ENCODE measurements at places on chromosomes 6 and 20. TPM values are rescaled to one million over a fixed set of nuclear protein-coding genes. Genes with fewer than 3 reads are reported as not detected.

GRCh38 chr6:153947808-153948447, 91.1 kb upstream of the OPRM1 start:
- peak; percentile 27 for DNase-seq

GRCh38 chr6:36383606-36384005, 3.9 kb downstream of the ETV7 start:
- peak; percentile 16 for DNase-seq

- DNase-seq, result no peak
Measured at GRCh38 chr6:143478479-143479062, 28.0 kb downstream of the PEX3 start.

- DNase-seq, result peak; percentile 42
Measured at GRCh38 chr20:18719426-18719825, 94.2 kb upstream of the SCP2D1 start.

- peak; percentile 70 for DNase-seq
Measured at GRCh38 chr6:39430871-39431523, 108.5 kb upstream of the KCNK16 start.

DNA sequence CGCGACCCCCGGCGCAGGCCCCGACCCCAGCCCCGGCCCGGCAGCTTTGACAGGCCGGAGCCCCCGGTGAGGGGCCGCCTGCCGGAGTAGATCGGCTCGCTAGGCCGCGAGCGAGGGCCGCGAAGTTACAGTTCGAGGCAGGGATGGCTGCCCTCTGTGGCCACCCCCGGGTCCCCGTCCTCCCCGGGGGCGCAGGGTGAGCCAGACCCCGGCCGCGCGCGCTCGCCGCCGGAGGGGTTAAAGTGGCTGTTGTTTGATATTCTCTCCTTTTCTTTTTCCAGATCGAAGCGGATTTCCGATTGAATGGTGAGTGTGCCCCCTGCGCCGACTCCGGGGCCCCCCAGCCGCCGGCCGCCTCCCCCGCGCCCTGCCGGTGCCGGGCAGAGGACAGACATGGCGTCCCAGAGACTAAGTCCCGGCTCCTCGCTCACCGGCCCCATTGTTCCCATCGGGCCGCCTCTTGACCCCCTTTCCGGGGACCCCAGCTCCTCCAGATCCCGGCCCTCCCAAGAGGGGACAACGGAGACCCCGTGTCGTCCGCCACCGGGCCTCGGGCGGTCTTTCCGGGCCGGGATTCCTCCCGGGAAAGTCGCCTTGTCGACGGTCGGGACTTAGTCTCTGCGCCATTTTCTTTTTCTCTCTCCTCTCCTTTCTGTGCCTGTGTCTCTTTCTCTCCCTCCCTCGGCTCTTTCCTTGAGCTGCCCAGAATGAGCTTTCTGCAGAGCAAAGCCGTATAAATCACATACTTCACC, 704 bp downstream of the TOP1 start:
- no peak for DNase-seq

DNA sequence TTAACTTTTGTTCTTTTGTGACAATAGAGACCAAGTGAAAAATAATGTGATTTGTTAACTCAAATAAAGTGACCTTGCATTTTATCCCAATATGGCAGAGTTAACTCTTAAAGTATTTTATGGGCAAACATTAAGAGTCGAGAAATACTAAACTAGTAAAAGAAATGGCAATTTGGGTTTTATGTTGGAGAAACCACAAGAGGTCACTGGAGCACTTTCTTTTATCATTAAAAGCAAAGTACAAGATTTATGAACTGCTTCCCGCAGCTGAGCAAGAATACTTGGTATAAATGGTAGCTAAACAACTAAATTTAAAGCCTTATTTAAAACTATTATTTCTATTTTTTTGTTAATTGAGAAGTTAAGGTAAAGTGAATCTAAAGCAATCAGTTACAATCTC, 33.5 kb upstream of the MCM9 start:
- peak; percentile 16 for DNase-seq

DNA sequence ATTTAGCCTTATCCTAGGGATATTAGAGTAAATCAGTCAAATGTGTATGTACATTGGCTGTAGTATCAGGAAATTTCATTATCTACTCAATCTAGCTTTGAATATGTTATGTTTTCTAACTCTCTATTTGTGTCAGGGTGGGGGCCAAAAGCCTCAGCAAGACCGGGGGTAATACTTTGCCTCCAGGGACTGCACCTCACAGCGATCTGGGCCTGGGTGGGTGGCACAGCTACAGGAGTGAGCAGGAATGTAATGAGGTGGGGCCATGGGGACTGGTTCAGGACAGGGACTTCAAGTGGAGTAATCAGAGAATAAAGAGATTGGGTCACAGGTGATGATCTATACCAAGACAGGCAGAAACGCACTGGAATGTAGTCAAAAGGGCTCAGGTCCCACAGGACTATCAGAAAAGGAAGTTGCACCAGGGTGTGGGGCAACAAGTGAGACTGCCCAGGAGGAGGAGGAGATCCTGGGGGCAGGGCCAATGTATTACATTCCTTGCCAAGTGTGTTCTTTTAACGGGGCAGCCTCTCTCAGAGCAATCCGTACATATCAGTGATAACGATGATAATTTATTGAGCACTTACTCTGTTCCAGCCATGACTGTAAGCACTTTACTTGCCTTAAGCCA, 54.0 kb downstream of the PIGU start:
- no peak for DNase-seq

GRCh38 chr6:46323312-46323965, 152.7 kb upstream of the ENPP5 start:
- DNase-seq, result peak; percentile 48

DNA sequence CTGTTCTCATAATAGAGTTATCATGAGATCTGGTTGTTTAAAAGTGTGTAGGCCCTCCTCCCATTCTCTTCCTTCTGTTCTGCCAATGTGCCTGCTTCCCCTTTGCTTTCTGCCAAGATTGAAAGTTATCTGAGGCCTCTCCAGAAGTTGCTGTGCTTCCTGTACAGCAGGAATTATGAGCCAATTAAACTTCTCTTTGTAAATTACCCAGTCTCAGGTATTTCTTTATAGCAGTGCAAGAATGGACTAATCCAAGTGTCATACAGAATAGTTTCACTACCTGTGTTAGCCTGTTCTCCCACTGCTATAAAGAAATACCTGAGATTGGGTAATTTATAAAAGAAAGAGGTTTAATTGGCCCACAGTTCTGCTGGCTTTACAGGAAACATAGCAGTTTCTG, 100.0 kb downstream of the CD24 start:
- DNase-seq, result no peak

- peak; percentile 71 for DNase-seq
Measured at GRCh38 chr6:148611213-148611612, 135.6 kb upstream of the UST start.

- DNase-seq, result no peak
Measured at GRCh38 chr6:6052216-6052615, 45.5 kb upstream of the NRN1 start.

GRCh38 chr6:143098054-143098671, 37.5 kb downstream of the AIG1 start:
- DNase-seq, result no peak

- no peak for DNase-seq
Measured at GRCh38 chr20:21513181-21513663, 642 bp downstream of the NKX2-2 start.

DNA sequence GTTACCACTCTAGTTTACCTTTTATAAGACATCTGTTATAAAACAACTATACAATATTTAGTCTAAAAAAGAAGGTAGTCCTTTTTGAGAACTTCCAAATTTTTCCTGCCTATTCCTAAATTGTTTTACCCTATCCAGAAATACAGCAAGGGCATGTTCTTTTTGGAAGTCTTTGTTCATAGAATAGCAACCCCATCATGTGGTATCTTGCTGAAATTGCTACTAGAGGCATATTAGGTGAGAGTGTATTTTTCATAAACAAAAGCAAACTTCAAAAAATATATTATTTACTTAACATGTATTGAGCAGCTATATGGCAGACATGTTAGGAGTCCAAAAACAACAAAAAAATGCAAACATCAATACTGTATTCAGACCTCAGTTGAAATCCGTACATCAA, 371.8 kb upstream of the NRSN1 start:
- DNase-seq, result no peak

GRCh38 chr20:16273812-16274555, 299.3 kb downstream of the KIF16B start:
- no peak for DNase-seq

- DNase-seq, result no peak
Measured at GRCh38 chr20:20411836-20412235, 43.9 kb downstream of the INSM1 start.

DNA sequence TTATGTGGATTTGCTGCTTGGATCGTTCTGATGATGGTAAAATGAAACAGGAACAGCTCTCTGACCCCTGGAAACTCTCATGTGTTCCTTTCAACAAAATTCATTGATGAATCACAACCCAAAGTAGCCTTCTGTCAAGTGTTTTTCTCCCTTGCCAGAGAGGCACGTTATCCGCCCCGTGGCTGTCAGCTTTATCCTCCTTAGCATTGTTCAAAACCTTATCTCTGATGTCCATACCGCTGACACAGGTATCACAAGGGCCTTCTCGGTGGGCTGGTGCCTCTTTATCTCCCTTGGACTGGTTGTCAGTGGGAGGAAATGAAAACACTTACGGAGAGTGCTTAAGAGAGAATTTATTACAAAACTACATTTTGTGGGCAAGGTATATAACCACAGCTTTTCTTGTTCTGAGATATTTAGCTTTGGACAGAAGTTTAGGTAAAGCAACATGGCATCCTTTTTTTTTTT, 84.9 kb downstream of the TIAM2 start:
- no peak for DNase-seq

- DNase-seq, result no peak
Measured at GRCh38 chr20:2302384-2303060, 6.7 kb downstream of the TGM3 start.

- DNase-seq, result no peak
Measured at GRCh38 chr6:38378801-38379200, 260.9 kb downstream of the BTBD9 start.

DNA sequence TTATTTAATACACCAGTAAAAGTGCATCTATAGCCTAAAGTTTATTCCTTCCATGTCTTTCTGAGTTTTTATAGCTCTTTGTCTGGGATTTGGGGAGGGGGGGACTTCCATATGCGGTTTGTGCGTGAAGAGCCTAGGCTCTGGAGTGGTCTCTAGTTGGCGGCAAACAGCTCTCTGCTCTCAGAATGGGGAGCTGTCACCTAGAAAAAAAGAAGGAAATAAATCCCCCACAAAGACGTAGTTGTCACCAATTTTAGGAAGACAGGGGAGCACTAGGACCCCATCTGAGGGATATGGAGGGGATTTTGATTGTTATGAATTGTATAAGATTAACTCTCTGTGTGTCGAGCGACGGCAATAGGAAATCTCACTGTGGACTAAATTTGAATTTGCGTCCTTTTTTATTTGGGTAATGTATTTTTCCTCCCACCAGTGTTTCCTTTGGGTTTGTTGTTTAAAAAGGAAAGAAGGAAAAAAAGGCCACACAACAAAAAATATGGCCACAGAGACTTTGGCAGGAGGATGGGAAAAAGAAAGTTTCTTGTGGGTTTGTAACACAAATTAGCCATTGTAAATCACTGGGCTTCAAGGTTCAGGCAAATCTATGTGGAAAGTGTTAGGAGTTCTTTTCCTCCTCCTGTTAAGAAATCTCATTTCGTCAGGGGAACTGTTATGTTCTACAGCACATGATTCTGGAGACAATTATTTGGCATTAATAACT, 7.4 kb downstream of the POU3F2 start:
- no peak for DNase-seq

DNA sequence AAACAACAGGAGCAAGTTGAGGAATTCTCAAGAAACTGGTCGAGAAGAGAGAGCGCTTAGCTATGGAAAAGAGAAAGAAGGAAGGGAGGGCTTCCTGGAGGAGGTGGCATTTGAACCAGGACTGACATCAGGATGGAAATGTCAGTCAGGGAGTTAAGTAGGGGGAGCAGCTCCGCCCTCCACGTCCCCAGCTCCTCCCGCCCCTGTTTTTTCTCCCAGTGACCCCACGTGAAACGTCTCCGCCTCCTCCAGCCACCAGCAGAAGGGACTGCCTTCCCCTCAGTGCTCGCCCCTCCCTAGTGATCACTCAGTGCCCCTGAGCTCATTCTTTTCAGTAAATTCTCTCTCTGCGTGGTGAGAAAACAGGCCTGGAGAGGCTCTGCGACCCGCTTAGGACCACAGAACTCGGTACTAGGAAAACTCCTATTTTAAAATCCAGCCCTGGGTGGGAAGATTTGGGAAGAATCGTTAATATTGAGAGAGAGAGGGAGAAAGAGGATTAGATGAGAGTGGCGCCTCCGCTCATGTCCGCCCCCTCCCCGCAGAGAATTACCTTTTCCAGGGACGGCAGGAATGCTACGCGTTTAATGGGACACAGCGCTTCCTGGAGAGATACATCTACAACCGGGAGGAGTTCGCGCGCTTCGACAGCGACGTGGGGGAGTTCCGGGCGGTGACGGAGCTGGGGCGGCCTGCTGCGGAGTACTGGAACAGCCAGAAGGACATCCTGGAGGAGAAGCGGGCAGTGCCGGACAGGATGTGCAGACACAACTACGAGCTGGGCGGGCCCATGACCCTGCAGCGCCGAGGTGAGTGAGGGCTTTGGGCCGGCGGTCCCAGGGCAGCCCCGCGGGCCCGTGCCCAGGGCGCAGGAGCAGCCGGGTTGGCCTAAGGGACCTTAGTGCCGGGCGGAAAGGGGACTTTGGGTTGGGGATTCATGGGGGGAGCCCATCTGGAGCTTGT, 4.6 kb downstream of the HLA-DPB1 start:
- no peak for DNase-seq

DNA sequence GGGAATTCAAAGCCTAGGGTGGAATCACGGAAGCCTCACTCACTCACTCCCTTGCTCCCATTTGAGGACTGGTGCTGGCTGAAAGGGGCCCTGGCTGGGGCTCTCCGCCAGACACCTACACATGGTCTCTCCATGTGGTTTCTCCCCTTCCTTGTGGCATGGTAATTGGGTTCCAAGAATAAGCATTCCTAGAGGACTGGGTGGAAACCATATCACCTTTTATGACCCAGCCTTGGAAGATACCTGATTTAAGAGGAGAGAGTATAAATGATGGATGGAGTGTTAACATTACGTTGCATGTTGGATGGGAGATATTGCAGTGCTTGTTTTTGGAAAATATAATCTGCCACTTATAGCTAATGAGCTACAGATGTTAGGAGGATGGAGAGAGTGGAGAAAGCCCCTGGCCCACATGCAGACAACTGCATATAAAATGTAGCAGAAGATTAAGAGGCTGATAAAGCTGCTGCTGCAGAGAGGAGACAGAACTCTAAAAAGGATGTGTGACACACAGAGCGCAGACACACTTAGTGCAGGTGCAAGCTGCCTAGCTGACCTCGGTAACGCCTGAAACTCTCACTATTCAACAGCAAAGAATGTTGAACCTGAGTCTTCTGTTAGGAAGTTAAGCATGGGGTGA, 23.3 kb upstream of the CDKN1A start:
- DNase-seq, result no peak

The NELFE gene
- 117 TPM for total RNA-seq

The BPIFB1 gene
- not detected for total RNA-seq

The SPATA25 gene
- total RNA-seq, result 0.21 TPM

The PTGIS gene
- 0.14 TPM for total RNA-seq

The CD40 gene
- total RNA-seq, result not detected

The SIGLEC1 gene
- total RNA-seq, result not detected

The PTK6 gene
- total RNA-seq, result 2.0 TPM

The ISM1 gene
- not detected for total RNA-seq

The FKBP1C gene
- total RNA-seq, result 0.41 TPM

The KIAA0408 gene
- 0.60 TPM for total RNA-seq

The DNAAF9 gene
- 2.1 TPM for total RNA-seq

The MCCD1 gene
- not detected for total RNA-seq

The LY86 gene
- total RNA-seq, result not detected

The SPTLC3 gene
- total RNA-seq, result 3.8 TPM

The NOTCH4 gene
- total RNA-seq, result 1.6 TPM

The RAE1 gene
- 42.8 TPM for total RNA-seq

The C6orf15 gene
- total RNA-seq, result 2.4 TPM
